Ovary (tissue), 10 donors: ENCODE measurements at places on chromosomes 3 and 15. TPM values are rescaled to one million over a fixed set of nuclear protein-coding genes. Genes with fewer than 3 reads are reported as not detected.

- no peaks in the 10 kb centered on the region for H3K4me1 ChIP-seq
- H3K27ac ChIP-seq: no peak overlapping the region
- no peaks in the 10 kb centered on the region for H3K36me3 ChIP-seq
- no peak overlapping the region for H3K4me3 ChIP-seq
These were observed 54.0 kb upstream of the ABHD2 start for GRCh38 chr15:89034305-89034704.

- no peak for DNase-seq
- no peaks in the 10 kb centered on the region for H3K4me1 ChIP-seq
- no peak overlapping the region for H3K4me3 ChIP-seq
- H3K36me3 ChIP-seq: no peaks in the 10 kb centered on the region
These were observed 284.4 kb downstream of the SHQ1 start for GRCh38 chr3:72563690-72564370.

DNA sequence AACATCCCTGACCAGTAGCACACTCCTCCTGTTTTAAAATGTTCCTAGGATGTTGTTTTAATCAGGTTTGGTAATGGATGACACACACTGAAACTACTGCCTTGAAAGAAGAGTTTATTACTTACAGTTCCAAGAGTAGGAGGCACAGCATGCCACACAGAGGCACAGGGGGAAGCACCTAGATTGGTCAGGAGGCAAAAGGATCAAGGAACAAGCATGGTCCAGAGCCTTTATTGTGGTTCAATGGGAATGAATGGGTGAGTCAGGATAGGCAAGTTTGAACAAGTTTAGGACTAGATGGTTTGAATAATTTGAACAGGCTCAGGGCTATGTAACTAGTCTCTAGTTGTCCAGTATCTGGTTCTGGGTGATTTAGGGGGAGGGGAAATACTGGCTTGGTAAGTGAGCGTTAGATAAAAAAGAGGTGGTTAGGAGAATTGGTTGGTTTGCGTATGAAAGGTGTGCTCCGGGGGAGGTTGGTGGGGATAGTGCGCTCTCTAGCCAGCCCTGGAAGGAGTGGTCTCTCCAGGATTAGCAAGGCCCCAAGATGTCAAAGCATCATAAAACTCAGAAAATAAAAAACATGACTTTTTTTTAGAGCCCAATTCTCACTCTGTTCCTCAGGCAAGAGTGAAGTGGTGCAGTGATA is 35.1 kb downstream of the TMOD3 start:
- no peak for DNase-seq
- H3K4me1 ChIP-seq: no peaks in the 10 kb centered on the region
- no peaks in the 10 kb centered on the region for H3K27me3 ChIP-seq
- H3K4me3 ChIP-seq: no peak overlapping the region

- H3K27me3 ChIP-seq: no peaks in the 10 kb centered on the region
- no peak overlapping the region for H3K27ac ChIP-seq
- H3K4me1 ChIP-seq: no peaks in the 10 kb centered on the region
- H3K36me3 ChIP-seq: no peaks in the 10 kb centered on the region
- peak; percentile 51 for DNase-seq
These were observed 72.2 kb downstream of the TOP2B start for GRCh38 chr3:25592510-25592968.

DNA sequence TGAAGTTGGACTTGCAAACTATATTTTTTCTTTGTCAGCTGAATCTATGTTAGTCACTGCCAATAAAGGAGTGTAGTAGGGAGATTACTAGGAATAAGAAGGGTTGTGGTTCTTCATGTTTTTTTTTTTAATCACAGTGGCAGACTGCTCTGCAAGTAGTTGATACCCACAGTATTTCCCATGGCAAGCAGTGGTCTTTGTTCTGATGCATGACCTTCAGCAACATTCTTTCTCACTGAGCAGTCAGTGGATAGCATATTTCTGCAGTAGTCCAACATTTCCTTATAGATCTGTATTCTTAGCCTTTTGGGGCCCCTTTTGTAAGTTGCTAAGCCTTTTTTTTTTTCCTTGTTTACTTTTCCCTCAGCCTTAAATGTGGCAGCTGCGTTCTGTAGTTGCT is 151.1 kb downstream of the DOCK3 start:
- H3K36me3 ChIP-seq: no peaks in the 10 kb centered on the region
- H3K27ac ChIP-seq: no peak overlapping the region
- no peak overlapping the region for H3K4me3 ChIP-seq
- no peaks in the 10 kb centered on the region for H3K27me3 ChIP-seq

Gene IL17RB
- 1.1 TPM for total RNA-seq

Gene CPLX3
- not detected for total RNA-seq

Gene ZPLD1
- 0.48 TPM for total RNA-seq

Gene SLC24A5
- not detected for total RNA-seq

Gene C3orf49
- not detected for total RNA-seq

Gene UROC1
- 0.12 TPM for total RNA-seq

Gene CHSY1
- 23.0 TPM for total RNA-seq
